Urothelium cell line (cell line): ENCODE measurements at places on chromosomes 2 and 18.

GRCh38 chr2:218161644-218162043 lies 5.1 kb downstream of the CXCR1 start:
- DNase-seq: no peak

DNA sequence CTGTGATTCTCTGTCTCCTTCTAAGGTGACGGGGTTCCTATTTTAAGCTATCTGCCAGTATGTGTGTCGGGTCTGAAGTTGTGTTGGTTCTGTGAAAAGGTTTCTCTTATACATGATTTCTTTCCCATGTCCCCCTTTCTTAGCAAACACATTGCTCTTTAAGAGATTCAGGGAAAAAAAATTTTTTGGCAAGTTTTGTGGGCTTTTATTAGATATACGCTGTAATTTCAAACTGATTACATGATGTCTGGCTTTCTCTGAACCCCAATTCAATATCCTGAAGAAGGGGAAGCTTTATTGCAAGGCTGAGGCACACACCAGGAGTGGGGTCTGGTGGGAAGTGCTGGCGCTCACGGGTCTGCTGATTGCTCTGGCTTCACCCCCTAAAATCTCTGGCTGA lies 210.6 kb downstream of the AGPS start:
- DNase-seq: no peak

DNA sequence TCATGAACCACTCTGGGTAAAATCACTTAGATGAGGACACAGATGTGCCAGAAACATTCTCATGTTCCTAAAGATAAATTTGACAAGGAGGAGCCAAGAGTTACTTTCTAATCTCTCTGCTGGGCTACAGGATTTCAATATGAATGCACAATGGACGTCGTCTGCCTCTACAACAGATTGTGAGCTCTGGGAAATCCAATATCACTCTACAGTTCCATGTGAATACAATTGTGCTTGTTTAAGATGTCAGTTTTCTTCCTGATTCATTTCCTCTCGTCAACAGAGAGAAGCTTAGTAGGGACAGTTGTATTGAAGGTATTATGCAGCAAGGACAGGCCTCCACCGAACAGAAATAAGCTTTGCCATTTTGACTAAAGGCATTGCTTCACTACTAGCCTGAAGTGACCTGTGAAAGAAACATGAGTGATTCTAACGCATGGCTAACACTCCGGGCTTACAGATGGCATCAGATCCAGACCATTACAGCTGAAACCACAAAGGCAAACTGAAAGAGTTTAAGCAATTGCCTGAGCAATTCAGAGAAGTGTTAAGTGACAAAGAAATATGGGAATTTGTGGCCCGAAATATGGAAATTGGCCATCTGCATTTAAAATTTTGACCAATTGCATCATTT lies 1591.5 kb downstream of the LRP1B start:
- no peak for DNase-seq

GRCh38 chr2:62455957-62456692 lies 49.9 kb downstream of the TMEM17 start:
- DNase-seq: no peak

- no peak for DNase-seq
These were observed 14.5 kb downstream of the KCNS3 start for GRCh38 chr2:17892770-17893534.

DNA sequence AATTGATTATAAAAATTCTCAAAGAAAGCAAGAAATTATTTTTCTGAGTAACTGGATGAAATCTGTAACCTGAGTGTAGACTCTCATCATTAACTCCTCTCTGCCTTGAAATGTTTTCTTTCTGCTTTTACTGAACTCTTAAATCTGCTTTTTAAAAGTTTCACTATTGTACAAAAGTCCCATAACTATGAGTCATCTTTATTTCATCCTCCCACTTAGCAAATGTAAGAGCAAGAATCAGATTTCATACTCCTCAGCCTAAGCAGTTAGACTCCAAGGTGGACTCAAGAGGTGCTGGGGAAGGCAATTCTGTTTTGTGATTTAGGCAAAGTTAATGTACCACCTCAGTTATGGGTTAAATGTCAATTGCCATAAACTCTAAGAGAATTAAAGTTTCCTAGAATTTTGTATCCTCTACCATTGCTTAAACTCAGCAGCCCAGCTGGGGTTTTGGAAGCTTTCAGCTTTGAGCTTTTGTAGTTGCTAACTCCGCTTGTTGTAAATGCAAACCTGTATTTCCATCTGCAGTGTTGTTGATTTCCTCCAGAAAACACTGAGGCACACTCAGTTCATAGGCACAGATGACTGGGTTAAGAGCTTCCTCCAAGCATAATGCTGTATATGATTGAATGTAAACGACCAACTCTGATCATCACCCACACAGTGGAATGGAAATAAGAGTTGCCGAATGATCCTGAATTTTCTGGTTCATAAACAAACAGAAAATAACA lies 268.8 kb downstream of the ARHGAP15 start:
- DNase-seq: peak; percentile 18

GRCh38 chr2:34815052-34815741 lies 1216.1 kb upstream of the FAM98A start:
- no peak for DNase-seq

- peak; percentile 22 for DNase-seq
These were observed 46.8 kb downstream of the EPG5 start for GRCh38 chr18:45920367-45920766.

DNA sequence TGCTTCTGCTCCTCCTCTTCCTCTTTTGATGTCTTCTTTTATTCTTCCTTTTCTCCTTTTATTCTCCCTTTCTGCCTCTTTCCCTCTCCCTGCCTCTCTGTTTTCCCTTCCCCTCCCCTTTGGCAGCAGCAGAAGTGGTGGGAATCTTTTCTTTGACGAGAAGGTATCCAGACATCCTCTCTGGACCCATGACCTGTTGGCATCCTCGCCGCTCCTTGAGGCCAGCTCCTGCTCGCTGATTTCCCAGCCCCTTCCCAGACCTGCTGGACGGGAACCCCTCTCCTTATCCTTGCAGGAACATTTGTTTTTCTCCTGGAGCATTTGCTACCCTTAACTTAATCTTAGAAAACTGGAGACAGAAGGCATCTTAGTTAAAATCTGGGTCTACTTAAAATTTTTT lies 130.5 kb downstream of the LPIN1 start:
- DNase-seq: no peak

DNA sequence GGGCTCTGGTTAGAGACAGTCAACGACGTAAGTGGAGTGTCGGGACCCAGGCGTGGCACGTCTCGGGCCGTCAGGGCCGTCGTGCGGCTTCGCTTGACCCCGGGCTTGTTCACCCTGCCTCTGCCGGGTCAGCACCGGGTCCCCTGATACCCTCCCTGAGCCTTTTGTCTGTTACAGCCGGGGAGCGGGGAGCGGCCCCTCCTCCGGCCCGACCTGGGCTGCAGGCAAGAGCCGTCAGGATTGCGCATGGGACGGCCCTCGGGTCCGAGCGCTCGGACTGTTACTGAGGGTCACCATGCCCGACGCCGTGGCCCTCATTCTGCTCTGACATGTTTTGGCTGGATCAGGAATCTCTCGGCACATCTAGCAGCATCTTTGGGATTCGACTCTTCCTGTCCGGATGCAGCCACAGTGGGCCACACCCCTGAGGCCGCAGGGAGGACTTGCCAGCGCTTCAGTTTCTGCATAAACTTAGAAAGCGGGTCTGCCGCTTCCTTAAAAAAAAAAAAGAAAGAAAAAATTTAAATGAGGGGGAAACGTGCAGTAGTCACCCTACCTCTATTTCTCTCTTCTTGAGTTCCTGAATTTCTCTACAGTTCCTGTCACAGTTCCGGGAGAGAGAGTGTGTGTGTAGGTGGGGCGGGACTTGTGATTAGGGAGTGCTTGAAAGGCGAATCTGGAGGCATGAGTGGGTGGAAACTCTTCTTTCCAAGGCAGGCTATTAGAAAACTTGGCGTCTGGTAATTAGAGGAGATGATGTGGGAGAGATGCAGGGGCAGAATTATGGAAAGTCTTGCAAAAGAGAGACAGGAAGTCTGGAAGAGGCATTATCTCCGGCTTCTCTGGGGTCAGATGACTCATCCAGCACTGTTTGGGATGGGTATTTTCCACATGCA lies 909 bp downstream of the TMEM87B start:
- peak; percentile 58 for DNase-seq

GRCh38 chr2:207244971-207245925 lies 79.5 kb upstream of the KLF7 start:
- DNase-seq: no peak

DNA sequence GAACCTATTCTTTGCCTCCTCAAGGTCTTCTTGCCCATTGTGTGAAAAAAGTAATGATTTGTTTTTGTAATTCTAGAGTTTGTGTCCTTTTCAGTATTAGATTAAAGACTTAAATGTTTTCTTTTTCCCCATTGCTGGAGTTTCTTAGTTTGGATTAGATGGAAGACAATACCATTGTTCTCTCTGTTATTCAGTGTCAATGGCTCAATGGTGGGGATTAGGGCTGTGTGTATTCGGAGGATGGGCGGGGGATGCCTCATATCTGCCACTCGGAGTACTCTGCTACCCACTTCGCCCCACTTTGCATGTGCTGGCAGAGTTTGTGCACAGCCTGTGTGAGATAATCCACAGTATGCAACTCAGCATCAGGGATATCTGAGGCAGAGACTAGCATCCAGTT lies 90.1 kb downstream of the KLHL29 start:
- no peak for DNase-seq

- DNase-seq: no peak
These were observed 38.5 kb upstream of the RND3 start for GRCh38 chr2:150526006-150526405.

- DNase-seq: no peak
These were observed 6.7 kb downstream of the EVA1A start for GRCh38 chr2:75553935-75554531.

DNA sequence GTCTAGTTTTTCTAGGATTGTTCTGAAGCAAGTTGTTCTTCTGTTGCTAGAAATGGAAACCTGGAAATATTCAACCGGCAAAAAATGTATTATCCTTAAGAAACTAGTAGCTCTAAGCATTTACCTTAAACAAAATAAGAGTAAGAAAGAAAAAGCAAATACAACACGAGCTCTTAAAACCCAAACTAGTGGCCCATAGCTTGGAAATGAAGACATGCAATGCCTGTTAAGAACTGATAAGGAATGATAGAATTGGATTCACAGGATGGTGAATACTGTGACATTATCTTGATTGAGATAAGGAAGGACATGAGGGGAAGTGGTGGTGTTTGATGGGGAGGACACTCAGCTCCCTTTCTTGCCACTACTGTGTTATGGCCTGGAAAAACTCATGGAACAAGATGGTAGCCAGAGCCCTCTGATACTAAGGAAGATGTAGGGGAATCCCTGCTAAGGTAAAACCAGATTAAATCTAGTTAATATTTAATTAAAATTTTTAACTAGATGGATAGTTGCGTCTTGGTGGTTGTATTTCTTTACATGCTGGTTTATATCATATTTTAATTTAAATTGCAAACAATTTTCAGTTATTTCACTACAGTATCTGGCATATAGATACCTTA lies 193.8 kb downstream of the LPIN1 start:
- DNase-seq: no peak

- no peak for DNase-seq
These were observed 49.5 kb downstream of the INHBB start for GRCh38 chr2:120395221-120396012.

GRCh38 chr2:241136191-241136590 lies 13.1 kb downstream of the PASK start:
- no peak for DNase-seq

DNA sequence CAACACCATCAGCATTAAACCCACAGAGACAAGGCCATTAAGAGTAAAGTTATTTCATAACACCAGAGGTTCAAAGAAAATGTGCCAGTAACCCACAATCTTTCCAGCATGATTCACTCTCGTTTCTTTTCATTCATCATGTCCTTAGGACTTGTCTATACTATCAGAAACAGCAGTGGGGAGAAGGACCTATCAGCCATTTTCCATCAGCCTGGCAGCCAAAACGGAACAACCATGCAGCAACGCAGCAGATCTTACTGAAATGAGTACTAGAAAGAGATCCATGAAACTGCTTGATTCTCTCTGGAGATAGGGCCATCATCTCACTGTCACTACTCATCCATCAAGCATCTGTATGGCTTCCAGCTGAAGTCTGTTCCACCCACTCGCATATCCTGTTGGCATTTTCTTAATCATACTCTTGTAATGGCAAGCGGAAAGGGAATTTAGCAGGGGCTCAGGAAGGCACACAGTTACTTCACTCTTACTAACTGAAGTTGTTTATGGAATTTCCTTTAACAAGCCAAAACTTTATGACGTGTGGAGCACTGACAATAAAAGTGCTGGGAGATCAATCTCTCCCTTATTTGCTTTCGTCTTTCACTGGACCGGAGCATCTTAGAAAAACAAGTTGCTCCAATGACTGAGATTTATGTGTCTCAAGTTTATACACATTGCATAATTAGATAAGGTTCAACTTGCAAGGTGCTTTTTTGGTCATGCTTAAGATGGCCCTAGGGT lies 69.7 kb downstream of the EPHA4 start:
- DNase-seq: peak; percentile 31

- no peak for DNase-seq
These were observed 80.3 kb downstream of the TPO start for GRCh38 chr2:1493431-1494126.

GRCh38 chr2:64786343-64787018 lies 132.8 kb upstream of the SERTAD2 start:
- no peak for DNase-seq

DNA sequence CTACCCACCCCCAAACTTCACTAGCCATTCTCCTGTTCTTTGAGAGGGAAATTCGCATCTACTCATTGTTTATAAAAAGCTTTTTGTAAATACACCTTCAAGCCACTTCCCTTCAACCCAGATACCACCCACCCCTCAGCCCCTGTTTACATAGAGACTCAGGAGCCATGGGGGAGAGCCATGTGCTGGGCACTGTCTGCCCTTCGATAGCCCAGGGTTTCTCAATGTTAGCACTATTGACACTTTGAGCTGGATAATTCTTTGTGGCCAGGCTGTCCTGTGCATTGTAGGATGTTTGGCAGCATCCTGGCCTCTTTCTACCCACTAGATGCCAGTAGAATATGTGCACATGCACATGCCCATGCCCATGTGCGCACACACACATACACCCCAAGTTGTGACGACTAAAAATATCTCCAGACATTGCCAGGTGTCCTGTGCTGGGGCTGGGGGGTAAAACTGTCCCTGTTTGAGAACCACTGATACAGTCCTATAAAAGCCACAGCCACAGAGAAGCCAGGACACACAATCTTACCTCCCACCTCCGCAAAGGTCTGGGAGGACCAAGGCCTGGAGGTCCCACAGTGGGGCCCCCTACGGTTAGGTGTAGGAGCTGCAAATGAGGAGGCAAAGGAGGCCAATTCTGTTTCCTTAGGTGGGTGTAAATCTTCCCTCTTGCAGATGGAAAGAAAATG lies 44.5 kb upstream of the ASPRV1 start:
- no peak for DNase-seq

- DNase-seq: no peak
These were observed 82.3 kb downstream of the KCTD1 start for GRCh38 chr18:26466026-26466425.
